ENCODE measurements at places on chromosomes 13 and 19. TPM values are rescaled to one million over a fixed set of nuclear protein-coding genes. Genes with fewer than 3 reads are reported as not detected.

The ELSPBP1 gene
- not detected for total RNA-seq

- H3K36me3 ChIP-seq: no peaks in the 10 kb centered on the region
- no peak overlapping the region for H3K27ac ChIP-seq
- H3K4me1 ChIP-seq: no peaks in the 10 kb centered on the region
- DNase-seq: no peak
Measured at GRCh38 chr13:53507741-53508140, 479.1 kb downstream of the OLFM4 start.

The FCAR gene
- not detected for total RNA-seq

DNA sequence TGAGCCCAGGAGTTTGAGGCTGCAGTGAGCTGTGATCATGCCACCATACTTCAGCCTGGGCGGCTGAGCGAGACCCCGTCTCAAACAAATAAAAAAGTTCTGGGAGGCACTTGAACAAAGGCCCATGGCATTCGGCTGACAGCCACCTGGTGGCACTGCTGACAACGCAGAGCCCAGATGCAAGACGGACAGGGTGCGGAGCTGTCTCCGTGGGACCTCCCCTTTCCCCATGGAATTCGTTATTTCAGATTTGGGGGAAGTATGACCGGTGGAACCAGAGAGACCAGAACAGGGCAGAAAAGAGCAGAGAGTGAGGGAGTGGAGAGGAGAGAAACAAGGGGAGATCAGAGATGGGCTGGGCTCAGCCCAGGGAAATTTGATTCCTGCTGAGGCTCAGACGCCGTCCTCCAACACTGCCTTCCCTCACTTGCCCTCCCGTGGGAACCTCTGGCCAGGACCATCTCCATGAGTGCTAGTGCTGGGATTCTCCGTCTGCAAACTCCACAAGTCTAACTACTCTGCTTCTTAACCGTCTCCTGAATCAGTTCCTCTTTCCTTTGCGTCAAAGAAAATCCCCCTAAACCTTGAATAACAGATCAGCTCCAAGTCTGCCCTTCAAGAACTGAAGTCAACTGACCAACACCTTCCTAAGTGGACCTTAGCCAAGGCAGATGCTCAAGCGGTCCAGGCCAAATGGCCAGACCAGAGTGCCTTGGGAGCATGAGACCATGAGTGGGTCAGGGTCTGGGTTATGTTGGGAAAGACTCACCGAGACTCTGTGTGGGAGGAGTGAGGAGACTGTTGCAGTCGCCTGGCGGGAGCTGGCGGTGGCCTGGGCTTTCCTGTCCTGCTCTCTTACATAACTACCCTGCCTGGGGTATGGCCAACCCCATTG is 11.9 kb upstream of the ATF5 start:
- H3K27me3 ChIP-seq: no peaks in the 10 kb centered on the region
- H3K27ac ChIP-seq: no peak overlapping the region
- DNase-seq: no peak
- peaks cover 27% of the 10 kb centered on the region for H3K36me3 ChIP-seq
- H3K4me1 ChIP-seq: no peaks in the 10 kb centered on the region
- no peak overlapping the region for H3K4me3 ChIP-seq

DNA sequence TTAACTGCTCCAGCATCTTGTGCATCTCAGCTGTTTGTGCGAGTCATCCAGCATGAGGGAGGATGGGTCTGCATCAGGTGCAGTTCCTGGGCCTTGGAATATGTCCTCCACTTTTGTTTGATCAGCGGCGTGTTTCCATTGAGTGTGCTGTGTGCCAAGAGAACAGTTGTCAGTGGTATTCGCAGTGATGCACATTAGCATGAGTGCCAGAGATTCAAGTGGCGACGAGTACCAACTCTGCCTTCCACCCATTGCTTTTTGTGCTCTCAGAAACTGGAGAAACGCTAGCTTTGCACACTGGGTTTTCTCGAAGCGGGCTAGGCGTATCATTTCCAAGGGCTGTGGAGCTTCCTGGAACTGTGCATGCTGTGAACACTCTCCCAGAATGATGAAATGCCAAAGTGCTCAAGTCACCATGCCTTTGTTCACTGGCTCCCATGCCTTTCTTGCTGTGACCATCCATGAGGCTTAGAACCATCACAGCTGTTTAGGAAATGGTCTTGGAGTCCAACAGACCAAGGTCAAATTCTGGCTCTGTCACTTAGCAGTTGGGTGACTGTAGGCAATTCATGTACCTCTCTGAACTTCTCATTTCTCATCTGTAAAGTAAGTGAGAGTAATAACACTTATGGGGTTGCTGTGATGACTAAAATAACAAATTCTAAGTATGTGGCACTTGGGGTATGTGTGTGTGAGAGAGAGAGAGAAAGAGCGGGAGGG is 18.4 kb downstream of the LRCH1 start:
- DNase-seq: no peak
- no peaks in the 10 kb centered on the region for H3K36me3 ChIP-seq
- no peak overlapping the region for H3K4me3 ChIP-seq
- peaks cover 6% of the 10 kb centered on the region for H3K4me1 ChIP-seq
- no peak overlapping the region for H3K27ac ChIP-seq
- H3K27me3 ChIP-seq: no peaks in the 10 kb centered on the region

GRCh38 chr19:16385296-16385695 is 60.7 kb downstream of the KLF2 start:
- no peaks in the 10 kb centered on the region for H3K27me3 ChIP-seq
- no peak for DNase-seq
- peaks cover 18% of the 10 kb centered on the region for H3K36me3 ChIP-seq

- H3K27ac ChIP-seq: no peak overlapping the region
- no peak for DNase-seq
- no peak overlapping the region for H3K4me3 ChIP-seq
- no peaks in the 10 kb centered on the region for H3K36me3 ChIP-seq
Measured at GRCh38 chr13:79511611-79512010, 30.7 kb downstream of the NDFIP2 start.

- no peak overlapping the region for H3K27ac ChIP-seq
- H3K4me1 ChIP-seq: no peaks in the 10 kb centered on the region
- H3K36me3 ChIP-seq: no peaks in the 10 kb centered on the region
- H3K27me3 ChIP-seq: peaks cover 4% of the 10 kb centered on the region
- no peak for DNase-seq
Measured at GRCh38 chr13:27007166-27007565, 164.4 kb downstream of the USP12 start.

The TUBB4A gene
- total RNA-seq: 7.1 TPM

- H3K27me3 ChIP-seq: no peaks in the 10 kb centered on the region
- no peaks in the 10 kb centered on the region for H3K36me3 ChIP-seq
- no peak for DNase-seq
Measured at GRCh38 chr13:25085125-25085742, 10.7 kb upstream of the PABPC3 start.

DNA sequence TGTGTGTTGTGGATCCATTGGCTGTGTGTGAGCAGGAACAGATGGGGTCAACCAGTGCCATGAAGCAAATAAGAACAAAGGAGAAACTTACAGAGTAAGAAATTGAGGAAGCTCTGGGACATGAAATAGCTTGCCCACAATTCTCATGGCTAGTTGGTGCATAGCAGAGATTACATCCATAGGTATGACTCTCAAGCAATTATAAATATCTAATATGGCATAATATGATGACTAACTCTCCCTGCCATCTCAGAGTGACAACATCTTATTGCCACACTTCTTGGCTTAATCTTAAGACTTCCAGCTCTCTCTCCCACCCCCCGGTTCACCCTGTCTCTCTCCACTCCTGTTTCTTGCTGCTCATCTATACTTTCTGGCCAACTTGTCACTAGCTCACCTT is 53.3 kb downstream of the OXGR1 start:
- no peaks in the 10 kb centered on the region for H3K27me3 ChIP-seq
- no peak overlapping the region for H3K4me3 ChIP-seq
- H3K4me1 ChIP-seq: no peaks in the 10 kb centered on the region
- H3K36me3 ChIP-seq: no peaks in the 10 kb centered on the region

- peaks cover 27% of the 10 kb centered on the region for H3K36me3 ChIP-seq
- no peak for DNase-seq
- no peaks in the 10 kb centered on the region for H3K27me3 ChIP-seq
- peaks cover 2% of the 10 kb centered on the region for H3K4me1 ChIP-seq
- no peak overlapping the region for H3K27ac ChIP-seq
Measured at GRCh38 chr13:30751183-30751933, 16.0 kb downstream of the ALOX5AP start.

The HOMER3 gene
- total RNA-seq: 1.2 TPM

DNA sequence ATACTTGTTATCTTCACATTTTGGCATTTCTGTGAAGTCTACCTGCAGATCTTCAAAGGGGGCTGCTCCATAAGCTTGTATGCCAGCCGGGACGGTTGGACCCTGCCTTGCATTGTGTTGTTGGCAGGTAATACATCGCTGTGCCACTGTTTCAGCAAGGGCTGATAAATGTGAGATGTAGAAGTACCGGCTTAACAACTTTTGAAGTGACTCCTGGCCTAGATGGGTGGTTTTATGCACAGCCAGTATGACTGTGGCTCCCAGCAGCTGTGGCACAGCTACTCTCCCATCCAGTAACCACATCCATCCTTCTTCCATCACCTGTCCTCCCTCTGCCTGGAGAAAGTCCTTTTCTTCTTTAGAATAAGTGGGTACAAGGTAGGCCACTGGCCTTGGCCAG is 19.7 kb downstream of the ZNF700 start:
- H3K36me3 ChIP-seq: peaks cover 46% of the 10 kb centered on the region
- no peaks in the 10 kb centered on the region for H3K27me3 ChIP-seq
- no peak overlapping the region for H3K4me3 ChIP-seq
- no peak overlapping the region for H3K27ac ChIP-seq
- H3K4me1 ChIP-seq: no peaks in the 10 kb centered on the region

GRCh38 chr19:12497032-12497431 is 12.4 kb upstream of the ZNF709 start:
- peaks cover 7% of the 10 kb centered on the region for H3K4me1 ChIP-seq
- H3K4me3 ChIP-seq: no peak overlapping the region
- H3K36me3 ChIP-seq: no peaks in the 10 kb centered on the region
- DNase-seq: no peak
- H3K27ac ChIP-seq: no peak overlapping the region

The CEACAM3 gene
- total RNA-seq: not detected

The POU2F2 gene
- 47.9 TPM for total RNA-seq

DNA sequence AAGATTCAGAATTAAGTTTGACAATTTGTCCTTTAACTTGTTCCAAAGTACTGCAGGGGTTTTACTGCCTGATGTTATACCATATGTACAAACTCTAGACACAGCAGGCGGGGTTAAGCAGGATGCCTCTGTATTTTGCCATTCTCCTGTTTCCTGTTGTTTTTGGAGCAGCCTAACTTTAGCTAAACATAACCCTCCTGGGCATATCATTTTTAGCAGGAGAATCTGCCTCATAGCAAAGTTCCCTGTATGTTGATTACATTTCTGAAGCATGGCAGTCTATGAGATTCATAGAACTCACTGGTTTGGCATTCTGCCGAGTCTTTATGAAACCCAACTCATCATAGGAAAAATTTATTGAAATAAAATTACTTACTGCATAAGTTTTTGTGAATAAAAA is 5.2 kb downstream of the LHFPL6 start:
- DNase-seq: no peak
- H3K36me3 ChIP-seq: no peaks in the 10 kb centered on the region
- H3K4me1 ChIP-seq: peaks cover 7% of the 10 kb centered on the region
- peaks cover 13% of the 10 kb centered on the region for H3K27me3 ChIP-seq

The CAPN12 gene
- total RNA-seq: 5.3 TPM

GRCh38 chr13:23609414-23609760 is 39.2 kb downstream of the TNFRSF19 start:
- H3K27me3 ChIP-seq: no peaks in the 10 kb centered on the region
- DNase-seq: no peak
- H3K27ac ChIP-seq: no peak overlapping the region
- H3K4me1 ChIP-seq: no peaks in the 10 kb centered on the region

- H3K36me3 ChIP-seq: no peaks in the 10 kb centered on the region
- H3K4me3 ChIP-seq: no peak overlapping the region
- no peak for DNase-seq
- no peaks in the 10 kb centered on the region for H3K27me3 ChIP-seq
- H3K27ac ChIP-seq: no peak overlapping the region
Measured at GRCh38 chr19:42459926-42460325, 17.2 kb upstream of the CXCL17 start.

DNA sequence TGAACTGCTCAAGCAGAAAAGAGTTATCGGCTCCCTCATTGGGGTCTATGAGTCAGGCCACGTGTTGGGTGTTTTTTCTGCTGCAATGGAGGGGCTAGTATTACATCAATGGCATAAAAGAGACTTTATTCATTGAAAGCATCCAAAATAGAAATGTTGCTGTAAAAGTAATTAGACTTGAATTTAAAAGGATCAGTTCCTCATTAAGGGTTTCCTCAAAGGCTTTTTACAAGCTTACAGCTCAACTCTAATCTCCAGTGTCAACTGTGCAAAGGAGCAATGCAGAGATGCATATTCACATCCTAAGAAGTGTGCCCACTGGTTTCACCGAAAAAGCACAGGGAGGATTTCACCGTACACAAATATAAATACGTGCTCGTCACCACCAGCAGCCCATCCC is 300.3 kb downstream of the FOXO1 start:
- no peaks in the 10 kb centered on the region for H3K27me3 ChIP-seq
- H3K4me3 ChIP-seq: no peak overlapping the region
- DNase-seq: no peak
- no peaks in the 10 kb centered on the region for H3K36me3 ChIP-seq
- H3K4me1 ChIP-seq: peaks cover 7% of the 10 kb centered on the region
- no peak overlapping the region for H3K27ac ChIP-seq

GRCh38 chr19:5093297-5093928 is 124.5 kb downstream of the KDM4B start:
- DNase-seq: no peak
- no peaks in the 10 kb centered on the region for H3K27me3 ChIP-seq

The RABAC1 gene
- 74.7 TPM for total RNA-seq

DNA sequence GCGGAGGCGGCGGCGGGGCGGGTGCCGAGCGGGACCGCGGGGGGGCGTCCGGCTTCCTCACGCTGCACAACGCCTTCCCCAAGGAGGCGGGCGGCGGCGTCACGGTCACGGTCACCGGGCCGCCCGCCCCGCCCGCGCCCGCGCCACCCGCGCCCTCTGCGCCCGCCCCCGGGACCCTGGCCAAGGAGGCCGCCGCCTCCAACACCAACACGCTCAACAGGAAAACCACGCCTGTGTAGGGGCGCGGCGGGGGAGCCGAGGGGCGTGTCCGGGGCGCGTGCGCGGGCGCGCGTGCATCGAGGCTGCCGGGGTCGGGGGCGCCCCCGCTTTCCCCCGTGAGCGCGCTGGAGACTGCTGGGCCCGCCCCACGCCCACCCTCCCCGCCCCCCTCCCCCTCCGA is 8.8 kb upstream of the CACNG6 start:
- H3K4me3 ChIP-seq: no peak overlapping the region
- DNase-seq: no peak
- H3K36me3 ChIP-seq: no peaks in the 10 kb centered on the region
- H3K27me3 ChIP-seq: peaks cover 32% of the 10 kb centered on the region

The ATP4A gene
- total RNA-seq: not detected

- H3K27ac ChIP-seq: no peak overlapping the region
- DNase-seq: no peak
- H3K4me3 ChIP-seq: no peak overlapping the region
- H3K27me3 ChIP-seq: no peaks in the 10 kb centered on the region
- H3K4me1 ChIP-seq: no peaks in the 10 kb centered on the region
Measured at GRCh38 chr19:47370045-47370611, 21.0 kb downstream of the DHX34 start.
